ENCODE measurements at places on chromosomes 4 and X.

DNA sequence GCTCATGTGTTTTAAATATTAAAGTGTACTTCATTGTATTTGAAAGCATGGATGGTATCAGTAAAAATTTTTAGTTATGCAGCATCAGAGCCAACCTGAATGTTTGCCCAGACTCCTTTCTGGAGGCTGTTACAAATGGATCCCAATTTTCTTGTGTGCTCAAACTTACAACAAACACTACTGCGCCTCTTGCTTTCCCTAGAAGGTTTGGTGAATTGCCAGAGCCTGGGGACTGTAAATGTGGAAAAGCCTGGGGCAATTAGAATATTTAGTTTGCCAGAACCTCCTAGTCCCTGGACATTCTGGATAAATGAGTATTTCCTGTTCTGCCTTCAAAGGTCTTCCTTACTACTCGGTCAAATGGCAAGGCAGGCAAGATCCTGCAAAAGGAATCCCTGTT, 4.8 kb downstream of the CAPN6 start:
- no peak for DNase-seq

DNA sequence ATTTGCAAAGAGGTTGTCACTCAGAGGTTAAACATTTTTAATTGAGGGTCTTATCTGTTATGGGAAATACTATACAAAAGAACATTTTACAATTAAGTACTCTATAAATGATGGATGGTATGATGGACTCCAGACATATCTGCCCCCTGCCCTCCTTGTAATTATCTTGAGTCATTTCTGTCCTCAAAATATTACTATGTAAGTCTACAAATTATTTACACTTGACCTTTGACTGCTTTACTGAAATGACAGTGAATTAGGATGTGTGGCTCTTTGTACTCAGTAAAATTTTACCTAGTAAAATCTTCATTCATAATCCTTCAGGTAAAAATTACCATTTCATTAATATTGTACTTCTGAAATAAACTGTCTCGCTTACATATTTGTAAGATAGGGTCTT, 46.5 kb downstream of the USP9X start:
- no peak for DNase-seq

GRCh38 chr4:134465417-134465816, 263.8 kb upstream of the PABPC4L start:
- no peak for DNase-seq

GRCh38 chr4:169015186-169015623, 5.2 kb upstream of the CBR4 start:
- DNase-seq, result no peak

DNA sequence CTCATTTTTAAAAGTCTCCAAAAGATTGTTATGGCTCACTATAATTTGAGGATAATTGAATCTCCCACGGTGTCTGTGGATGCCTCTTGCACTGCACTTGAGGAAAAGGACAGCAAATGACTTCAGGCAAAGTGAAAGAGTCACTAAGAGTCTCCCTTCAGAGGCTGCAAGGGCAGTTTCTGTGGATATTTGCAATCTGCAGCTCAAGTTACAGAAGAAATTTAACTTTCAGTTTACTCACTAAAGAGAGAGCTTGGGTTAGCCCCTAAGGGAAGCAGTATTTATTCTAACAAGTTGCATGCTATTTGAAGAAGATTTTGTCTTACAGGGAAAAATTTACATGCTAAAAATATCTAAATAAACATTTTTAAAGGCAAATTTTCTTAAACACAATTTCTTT, 912.0 kb upstream of the TENM3 start:
- DNase-seq, result no peak

DNA sequence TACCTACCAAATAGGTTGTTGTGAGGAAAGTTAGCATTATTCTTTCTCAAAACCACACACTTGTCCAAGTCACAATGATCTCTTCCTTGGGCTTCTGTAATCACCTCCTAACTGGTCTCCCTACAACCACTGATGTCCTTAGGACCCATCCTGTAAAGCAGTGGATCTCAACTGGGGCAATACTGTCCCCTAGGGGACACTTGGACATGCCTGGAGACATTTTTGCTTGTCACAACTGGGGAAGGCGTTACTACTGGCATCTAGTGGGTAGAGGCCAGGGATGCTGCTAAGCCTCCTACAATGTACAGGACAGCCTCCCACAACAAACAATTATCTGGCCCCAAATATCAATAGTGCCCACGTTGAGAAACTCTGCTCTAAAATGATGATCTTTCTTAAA, 118.7 kb upstream of the AP1S2 start:
- peak; percentile 7 for DNase-seq

DNA sequence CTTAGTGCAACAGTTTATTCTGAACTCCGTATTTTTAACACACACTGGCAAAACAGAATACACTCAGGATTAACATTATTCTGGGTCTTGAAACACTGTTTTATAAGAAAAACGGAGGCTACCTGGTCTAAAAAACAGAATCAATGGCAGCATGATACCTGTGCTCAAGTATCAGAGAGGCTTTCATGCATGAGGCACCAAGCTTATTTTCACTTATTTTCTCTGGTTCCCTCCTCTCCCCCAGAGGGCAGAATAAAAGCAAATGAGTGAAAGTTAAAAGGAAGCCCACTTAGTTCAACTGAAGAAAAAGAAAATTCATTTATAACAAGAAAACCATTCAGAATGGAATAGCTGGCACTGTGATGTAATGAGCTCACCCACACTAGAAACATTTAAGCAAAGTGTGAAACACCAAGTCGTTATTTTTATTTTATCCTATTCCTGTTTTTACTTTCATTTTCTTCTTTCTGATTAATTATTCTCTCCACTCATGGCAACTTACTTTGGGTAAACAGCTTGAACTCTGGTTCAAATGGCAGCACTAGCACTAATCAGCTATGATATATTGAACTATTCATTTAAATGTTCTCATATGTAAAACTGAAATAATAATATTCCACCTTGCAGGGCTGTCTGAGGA, 211.8 kb downstream of the PPP3CA start:
- no peak for DNase-seq

- DNase-seq, result no peak
Measured at GRCh38 chr4:128130621-128131020, 69.5 kb downstream of the LARP1B start.

DNA sequence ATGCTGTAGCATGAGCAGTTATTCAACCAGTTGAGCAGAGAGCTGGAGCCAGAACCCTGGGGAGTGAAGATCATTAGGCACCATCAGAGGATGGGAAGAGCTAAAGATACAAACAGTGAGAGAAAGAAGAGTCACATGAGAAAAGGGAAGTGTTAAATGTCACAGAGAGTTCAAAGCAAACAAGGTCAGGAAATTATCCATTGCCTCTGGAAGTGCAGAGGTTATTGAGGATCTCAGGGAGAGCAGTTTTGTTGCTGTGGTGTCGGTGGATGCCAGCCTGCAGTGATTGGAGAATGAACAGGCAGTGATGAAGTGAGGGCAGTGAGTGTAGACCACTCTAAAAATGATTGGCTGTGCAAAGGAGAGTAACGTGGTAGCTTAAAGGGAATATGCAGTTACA, 17.7 kb downstream of the SPARCL1 start:
- DNase-seq, result no peak

DNA sequence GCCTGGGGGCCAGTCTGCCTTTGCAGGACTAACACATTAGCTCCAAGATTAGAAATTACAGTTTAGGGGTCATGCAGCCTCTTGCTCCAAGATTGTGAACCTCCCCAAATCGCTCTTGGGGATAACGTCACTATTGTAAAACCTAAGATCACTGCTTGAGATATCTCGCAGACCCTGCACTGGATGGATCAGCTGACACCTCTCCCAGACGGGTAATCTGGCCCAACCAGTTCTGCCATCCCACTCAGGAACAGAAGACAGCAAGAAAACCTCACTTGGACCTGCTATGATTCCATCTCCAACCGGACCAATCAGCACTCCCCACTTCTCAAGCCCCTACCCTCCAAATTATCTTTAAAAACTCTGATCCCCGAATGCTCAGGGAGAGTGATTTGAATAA, 431.2 kb downstream of the GPM6A start:
- DNase-seq, result no peak

- DNase-seq, result no peak
Measured at GRCh38 chrX:33892670-33893069, 239.4 kb downstream of the FAM47A start.

DNA sequence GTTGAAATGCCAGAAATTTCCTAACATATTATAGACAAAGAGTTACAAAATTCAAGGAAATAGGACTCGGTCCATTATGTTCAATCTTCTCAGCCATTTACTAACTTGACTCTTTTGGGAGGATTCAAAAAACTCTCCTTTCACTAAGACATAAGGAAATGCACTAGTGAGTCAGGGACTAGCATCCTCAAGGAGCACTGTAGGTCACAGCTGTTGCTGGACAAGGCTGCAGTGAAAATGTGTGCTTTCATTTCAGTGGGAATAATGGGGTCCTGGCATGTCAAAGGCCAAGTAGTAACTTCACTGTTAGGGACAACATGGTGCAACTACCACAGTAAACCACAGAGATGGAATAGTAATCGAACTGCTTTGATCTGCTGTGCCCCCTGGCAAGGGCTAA, 56.9 kb upstream of the ABCG2 start:
- DNase-seq, result no peak

- no peak for DNase-seq
Measured at GRCh38 chrX:8845060-8845459, 43.9 kb upstream of the FAM9A start.
